ENCODE measurements at places on chromosomes 1 and 21.

GRCh38 chr1:7516341-7516740, 254.8 kb upstream of the VAMP3 start:
- DNase-seq: no peak

GRCh38 chr1:236084386-236084730, 19.5 kb upstream of the NID1 start:
- DNase-seq: no peak

GRCh38 chr1:86775395-86775794, 71.0 kb downstream of the SH3GLB1 start:
- no peak for DNase-seq

DNA sequence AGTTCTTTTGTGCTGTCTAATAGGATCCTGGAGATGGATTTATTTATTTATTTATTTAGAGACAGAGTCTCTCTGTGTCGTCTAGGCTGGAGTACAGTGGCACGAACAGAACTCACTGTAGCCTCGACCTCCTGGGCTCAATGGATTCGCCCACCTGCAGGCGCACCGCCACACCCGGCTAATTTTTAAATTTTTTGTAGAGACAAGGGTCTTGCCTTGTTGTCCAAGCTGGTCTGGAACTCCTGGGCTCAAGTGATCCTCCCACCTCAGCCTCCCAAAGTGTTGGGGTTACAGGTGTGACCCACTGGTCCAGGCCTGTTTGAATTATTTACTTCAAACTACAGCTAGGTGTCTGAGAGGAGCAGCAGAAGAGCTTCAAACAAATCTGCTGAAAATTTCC, 9.6 kb upstream of the SPEN start:
- DNase-seq: no peak

GRCh38 chr1:244768186-244768585, 67.3 kb upstream of the COX20 start:
- DNase-seq: no peak

DNA sequence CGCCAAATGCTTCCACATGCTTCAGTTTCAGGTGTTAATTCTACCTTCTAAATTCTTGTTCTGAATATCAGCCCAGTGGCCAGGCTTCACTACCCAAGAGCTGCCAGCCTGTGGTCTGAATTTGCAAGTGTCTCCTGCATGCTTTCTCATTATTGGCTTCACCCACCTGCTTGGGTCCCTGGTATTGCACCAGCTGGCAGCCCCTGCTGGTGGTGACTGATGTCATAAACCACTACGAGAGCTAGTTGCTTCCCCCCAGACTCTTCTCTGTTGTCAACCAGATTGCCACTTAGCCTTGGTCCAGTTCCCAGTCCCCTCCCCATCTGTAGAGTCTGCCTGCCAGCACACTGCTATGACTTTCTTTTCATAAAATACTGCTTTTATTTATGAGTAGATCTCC, 197.7 kb upstream of the DUSP10 start:
- DNase-seq: no peak

DNA sequence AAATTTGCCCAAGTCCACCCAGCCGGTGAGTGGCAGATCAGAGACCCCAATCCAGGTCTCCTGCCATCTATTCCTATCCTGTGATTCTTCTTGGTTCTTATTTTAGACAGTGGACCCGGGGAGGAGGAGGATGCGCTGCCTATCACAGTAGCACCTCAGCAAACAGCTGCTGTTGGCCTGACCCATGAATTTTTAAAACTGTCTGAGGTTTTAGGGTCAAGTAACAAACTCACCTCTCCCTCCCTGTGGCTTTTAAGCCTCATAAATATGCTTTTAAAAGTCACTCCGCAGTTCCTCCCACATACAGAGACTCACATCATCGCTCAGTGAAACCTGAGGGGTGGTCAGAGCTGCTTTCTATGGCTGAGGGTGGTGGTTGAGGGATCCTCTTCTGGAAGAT, 128.6 kb downstream of the NAV1 start:
- DNase-seq: no peak

DNA sequence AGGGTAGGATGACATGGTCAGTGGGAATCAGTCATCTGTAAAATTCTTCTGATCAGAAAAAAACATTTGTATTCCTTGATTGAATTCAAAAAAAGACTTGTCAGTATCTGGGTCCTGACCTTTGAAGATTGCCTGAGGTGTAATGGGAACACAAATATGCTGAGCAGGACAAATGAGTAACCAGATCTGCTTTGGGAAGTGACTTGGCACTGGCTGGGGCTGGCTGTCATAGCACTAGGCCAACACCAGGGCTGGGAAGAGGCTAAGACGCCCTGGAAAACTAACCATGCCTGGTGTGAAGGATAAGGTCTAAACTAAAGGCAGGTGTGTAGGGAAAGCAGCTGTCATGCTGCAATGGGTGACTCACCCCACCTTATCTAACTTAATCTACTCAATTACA, 452.9 kb upstream of the BEND5 start:
- no peak for DNase-seq
